ENCODE measurements at places on chromosomes 2 and 18. TPM values are rescaled to one million over a fixed set of nuclear protein-coding genes. Genes with fewer than 3 reads are reported as not detected.

The ABCB11 gene
- polyA plus RNA-seq: 0.03 TPM

The AMER3 gene
- 0.70 TPM for polyA plus RNA-seq

The MCFD2 gene
- polyA plus RNA-seq: 145 TPM

The DSG2 gene
- not detected for polyA plus RNA-seq

The MAP2 gene
- 87.1 TPM for polyA plus RNA-seq

The LAMA1 gene
- not detected for polyA plus RNA-seq
